GM20000 (cell line): ENCODE measurements at places on chromosomes 11 and 22.
A peak's percentile ranks its signal among the peaks of the same experiment; 100 is the strongest.

- no peak for DNase-seq
Observed at GRCh38 chr11:27997344-27997743, 110.6 kb downstream of the KIF18A start.

DNA sequence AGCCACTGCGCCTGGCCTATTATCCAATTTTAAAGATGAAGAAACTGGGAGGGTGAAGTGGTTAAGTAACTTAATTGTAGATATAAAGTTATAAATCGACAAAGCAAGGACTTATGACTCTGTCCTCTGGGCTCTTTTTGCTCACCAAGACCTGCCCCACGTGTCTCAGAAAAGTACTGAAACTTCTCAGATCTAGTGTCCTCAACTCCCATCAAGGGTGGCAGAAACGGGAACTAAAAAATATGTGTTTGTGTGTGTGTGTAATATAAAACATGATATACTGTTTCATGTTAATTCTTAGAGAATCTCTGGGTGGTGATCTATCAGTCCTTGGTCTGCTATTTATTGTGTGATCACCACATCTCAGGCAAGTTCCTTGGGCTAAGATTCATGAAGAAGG is 104.9 kb downstream of the GAB2 start:
- peak; percentile 17 for DNase-seq

DNA sequence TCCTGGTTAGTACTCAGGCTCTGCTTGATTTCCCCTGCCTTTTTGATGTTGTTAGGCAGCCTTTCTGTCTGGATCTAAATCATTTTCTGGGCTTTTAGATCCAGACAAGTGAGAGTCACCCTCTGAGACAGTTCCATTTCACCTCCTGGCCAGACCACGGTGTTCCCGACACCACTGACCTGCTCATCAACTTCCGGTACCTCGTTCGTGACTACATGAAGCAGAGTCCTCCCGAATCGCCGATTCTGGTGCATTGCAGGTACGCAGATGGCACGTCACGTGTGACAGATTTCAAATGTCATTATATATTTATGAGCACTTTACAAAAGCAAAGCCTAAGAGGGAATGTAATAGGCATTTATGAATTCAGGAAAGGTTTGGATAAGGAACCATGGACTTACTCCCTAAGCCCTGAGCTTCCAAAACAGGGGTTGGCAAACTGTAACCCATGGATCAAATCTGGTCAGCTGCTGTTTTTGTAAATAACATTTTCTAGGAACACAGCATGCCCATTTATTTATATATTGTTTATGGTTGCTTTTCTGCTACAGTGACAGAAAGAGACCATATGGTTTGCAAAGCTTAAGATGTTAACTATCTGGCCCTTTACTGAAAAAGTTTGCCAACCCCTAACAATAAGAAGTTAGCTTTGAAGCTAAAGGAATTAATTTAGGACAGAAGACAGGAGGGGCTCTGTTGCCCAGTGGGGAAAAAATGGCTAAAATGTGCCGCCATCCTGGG is 53.1 kb upstream of the OR4B1 start:
- no peak for DNase-seq

GRCh38 chr11:72405009-72405408 is 29.3 kb downstream of the CLPB start:
- no peak for DNase-seq

- peak; percentile 52 for DNase-seq
Observed at GRCh38 chr22:34414467-34415440, 494.5 kb upstream of the LARGE1 start.

- no peak for DNase-seq
Observed at GRCh38 chr22:26993886-26994285, 336.5 kb downstream of the MIAT start.

- no peak for DNase-seq
Observed at GRCh38 chr22:22748756-22749155, 104.3 kb downstream of the GGTLC2 start.

DNA sequence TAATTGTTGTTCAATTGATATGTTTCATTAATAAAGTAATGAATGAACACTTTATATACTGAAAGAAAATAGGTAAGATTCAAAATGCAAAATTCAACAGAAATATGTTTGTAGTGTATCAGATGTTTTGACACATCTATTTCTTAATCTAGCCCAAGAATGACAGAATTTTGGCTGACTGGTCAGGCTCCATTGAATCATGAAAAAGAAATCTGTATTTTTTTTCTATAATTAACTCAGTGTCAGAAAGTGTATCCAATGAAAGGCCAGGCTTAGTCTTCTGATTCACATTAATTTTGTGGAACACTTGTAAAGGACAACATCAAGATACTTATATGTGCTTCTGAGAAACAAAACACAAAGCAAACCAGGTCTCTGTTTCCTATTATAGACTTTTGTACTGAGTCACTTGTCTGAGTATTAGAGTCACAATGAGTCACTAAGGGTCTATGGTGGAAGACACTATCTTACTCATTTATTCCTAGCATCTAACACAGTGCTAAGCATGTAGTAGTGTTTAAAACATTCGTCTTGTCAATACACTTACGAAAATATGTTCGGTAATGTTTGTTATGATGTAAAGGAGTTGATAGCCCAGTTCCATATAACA is 297.7 kb upstream of the CCDC90B start:
- peak; percentile 31 for DNase-seq

- DNase-seq: no peak
Observed at GRCh38 chr22:36364255-36365019, 23.3 kb downstream of the MYH9 start.

DNA sequence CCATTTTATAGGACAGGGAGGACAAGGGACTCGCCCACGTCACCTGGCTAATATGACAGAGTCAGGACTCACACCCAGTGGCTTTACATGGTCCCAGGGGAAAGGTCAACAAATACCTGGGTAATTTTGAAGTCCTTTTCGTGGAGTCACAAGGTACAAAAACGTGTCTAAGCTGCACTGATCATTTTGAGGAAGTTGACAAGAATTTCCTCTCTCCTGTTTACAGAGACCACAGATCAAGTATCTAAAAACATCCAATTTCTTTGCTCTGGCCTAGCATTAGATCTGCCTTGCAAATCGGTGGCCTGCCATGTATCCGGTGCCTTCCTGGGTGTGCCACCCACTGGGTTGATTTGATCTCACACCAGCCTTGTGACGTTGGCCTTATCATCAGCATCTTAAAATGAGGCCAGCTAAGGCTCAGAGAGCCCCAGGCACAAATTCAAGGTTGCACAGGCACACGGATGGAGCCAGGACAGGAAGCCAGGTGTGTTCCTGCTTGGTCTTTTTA is 17.6 kb downstream of the GDPD5 start:
- DNase-seq: no peak

GRCh38 chr11:68287419-68287818 is 15.6 kb upstream of the C11orf24 start:
- DNase-seq: no peak

GRCh38 chr11:6670202-6670830 is 12.8 kb downstream of the MRPL17 start:
- no peak for DNase-seq

- DNase-seq: no peak
Observed at GRCh38 chr11:107494055-107494454, 36.4 kb upstream of the CWF19L2 start.

DNA sequence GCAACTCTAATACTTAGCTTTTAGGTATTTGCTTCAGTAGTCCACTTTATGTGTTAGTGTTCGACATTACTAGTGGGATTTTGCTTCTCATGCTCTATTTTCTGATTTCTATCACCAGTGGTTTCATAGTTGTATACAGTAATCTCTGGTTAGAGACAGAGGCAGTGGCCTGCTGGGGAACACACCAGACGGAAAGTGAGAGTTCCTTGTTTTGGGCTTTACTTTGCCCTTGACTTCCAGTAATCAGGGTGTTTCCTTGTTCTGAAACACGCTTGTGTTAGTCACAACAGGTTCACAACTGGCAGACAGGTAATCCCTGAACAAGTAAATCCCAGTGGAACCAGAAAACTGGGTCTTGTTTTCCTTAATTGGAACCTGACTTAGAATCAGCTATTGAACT is 56.0 kb downstream of the PACS1 start:
- no peak for DNase-seq

DNA sequence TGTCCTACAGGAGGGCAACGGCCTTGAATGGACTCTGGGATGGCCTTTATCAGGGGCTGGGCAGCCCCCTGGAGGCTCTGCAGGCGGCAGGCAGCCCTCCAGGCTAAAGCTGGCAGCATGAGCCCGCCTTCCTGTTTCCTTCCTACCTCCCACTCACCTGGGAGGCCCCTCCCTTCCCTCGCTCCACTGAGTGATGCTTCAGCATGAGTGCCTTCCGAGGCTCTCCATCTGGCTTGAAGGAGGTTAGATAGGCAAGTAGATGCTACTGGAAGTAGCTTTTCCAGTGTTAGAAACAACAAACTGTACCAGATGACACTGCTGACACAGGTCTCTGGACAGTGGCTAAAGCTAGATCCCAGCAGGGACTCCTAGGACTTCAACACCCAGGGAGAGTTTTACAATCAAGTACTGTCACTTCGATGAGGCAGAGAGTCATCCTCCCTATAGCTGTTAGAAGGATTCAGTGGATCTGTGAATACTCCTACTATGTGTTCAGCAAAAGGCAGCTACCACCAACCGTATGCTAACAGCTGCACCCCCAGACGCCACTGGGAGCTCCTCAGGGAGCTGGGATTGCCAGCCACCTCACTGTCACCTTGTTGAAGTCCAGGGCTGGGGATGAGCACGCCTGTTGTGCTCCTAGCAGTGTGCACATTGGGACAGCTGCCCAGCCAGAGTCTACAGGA is 4.1 kb upstream of the SLC25A1 start:
- DNase-seq: no peak

DNA sequence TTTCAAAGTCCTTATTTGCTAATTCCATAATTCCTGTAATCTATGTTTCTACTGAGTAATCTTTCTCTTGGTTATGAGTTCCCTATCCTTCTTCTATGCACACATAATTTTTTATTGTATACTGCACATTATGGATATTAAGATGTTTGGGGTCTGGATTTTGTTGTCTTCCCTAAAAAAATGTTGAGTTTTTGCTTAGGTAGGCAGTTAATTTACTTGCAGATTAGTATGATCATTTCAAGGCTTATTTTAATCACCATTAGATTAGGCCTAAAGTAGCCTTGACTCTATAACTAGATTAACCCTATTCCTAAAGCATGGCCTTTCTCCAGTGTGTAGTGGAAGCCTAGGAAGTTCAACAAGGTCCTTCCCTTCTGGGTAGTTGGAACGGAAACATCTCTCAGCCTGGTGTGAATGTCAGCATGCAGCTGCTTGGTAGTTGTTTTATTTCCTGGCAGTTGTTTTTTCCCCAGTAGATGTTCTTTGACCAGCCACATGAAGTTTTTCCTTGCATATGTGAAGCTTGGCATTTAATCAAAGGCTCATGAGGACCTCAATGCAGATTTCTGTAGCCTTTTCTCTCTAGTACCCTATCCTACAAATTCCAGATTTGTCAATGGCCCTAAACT is 419.3 kb upstream of the NARS2 start:
- DNase-seq: no peak

DNA sequence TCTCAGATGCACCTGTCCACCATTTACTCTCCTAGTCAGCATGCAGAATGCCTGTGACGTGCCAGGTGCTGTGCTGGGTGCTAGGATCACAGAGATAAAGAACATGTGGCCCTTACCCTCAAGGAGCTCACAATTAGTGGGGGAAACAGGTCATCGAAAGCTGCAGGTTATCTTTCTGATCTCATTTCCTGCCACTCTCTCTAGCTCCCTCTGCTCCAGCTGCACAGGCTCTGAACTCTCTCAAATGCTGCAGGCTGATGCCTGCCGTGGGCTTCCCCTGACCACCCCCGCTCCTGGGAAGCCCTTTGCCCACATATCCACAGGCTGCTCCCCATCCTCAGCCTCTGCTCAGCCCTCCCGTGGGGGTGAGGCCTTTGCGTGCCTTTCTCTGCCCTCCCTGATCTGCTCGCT is 29.6 kb downstream of the SHANK3 start:
- DNase-seq: no peak

- no peak for DNase-seq
Observed at GRCh38 chr11:15828215-15828853, 528.0 kb downstream of the SOX6 start.

- DNase-seq: no peak
Observed at GRCh38 chr11:100438376-100438775, 248.7 kb upstream of the ARHGAP42 start.

- no peak for DNase-seq
Observed at GRCh38 chr11:129286813-129287212, 88.8 kb upstream of the BARX2 start.

- DNase-seq: no peak
Observed at GRCh38 chr22:39703928-39704639, 133.5 kb downstream of the CACNA1I start.

GRCh38 chr22:30561402-30562189 is 12.9 kb downstream of the GAL3ST1 start:
- no peak for DNase-seq

GRCh38 chr11:73273222-73273895 is 1.2 kb downstream of the P2RY6 start:
- no peak for DNase-seq

DNA sequence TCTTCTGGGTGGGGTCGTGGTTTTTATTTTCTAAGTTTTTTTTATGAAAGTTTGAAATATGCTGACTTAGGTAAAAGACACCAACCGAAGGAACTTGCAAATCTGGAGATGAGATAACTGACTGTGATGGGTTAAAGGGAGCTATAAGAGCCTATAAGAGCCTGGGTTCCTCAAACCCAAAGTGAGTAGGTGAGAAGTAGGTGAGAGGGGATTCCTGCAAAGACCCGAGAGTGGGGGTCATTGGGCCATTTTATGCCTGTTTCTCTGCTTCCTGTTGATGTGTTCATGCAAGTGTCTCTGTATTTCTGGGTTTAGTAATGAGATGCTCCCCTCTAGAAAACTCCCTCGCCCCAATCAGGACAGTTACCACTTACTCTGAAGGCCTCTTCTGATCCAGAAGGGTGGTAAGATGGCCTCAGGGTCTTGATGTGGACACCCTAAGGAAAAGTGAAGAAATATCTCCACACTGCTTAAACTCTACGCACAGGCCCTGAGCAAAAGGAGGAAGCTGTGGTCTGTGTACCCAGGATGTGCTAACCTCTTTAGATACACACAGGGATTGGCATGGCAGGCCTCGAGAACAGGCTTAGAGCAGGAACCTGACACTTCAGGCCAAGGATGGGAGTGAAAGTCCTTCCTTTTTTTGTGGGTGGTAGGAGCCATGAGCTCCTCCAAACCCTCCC is 1.8 kb downstream of the FLI1 start:
- DNase-seq: peak; percentile 52

GRCh38 chr11:110331626-110332025 is 35.2 kb upstream of the RDX start:
- no peak for DNase-seq

- peak; percentile 35 for DNase-seq
Observed at GRCh38 chr11:83723999-83724398, 437.8 kb upstream of the CCDC90B start.
